ENCODE measurements at places on chromosomes 2 and 18.

DNA sequence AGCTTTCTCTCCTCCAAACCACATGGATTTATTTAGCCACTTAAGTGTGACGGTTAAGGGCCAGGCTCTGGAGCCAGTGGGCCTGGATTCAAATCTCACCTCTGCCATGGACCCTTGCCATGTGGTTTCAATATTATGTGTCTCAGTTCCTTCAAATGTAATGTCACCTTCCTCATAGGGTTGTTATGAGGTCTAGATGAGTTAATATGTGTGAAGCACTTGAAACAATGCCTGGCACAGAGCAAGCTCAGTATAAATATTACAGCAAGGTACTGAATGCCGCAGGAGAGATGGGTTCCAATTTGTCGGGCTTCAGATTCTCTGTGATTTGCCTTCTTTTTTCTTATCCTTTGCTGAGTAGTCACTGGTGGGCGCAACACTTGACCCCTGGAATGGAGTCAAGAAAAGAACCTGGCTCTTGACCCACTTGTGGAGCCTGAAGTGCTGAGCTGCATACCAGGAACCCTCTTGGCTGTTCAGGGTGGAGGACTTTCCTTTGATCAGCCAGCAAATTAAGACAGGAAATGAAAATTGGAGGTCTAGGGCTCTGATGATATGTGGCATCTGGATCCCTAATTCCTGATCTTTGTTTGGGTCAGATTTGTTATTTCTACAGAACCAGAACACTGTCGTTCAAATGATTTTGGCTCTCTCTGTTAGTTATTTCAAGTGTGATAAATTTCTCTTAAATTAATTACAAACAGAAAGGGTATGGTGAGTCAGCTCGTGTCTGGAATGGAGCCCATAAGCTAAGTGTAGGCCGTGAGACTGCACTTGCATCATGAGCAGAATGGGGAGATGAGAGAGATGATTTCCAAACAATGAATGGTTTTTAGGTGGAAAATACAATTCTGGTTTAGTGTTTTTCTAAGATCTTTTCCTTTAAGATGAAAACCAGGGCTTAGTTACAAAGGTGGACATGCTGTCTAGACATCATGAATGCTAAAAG lies 293.0 kb downstream of the KCNS3 start:
- no peak for DNase-seq

DNA sequence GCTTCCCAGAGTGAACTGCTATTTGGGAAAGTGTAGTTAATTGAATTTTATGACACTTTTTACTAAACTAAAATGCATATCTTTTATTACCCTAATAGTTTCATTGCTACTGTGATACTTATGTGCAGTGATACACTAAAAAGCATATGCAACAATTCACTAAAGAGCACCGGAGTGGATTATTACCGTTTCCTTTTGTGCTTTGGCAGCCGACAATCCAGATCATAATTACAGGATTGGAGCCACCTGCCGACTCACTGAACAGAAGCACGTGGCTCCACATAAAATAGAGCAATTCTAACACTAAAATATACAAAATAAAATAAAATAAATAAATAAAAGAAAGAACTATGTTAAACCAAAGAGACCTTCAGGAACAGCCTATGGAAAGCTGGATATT lies 583.4 kb downstream of the NRXN1 start:
- DNase-seq: no peak

- DNase-seq: no peak
Measured at GRCh38 chr2:36245651-36246050, 109.9 kb upstream of the CRIM1 start.

DNA sequence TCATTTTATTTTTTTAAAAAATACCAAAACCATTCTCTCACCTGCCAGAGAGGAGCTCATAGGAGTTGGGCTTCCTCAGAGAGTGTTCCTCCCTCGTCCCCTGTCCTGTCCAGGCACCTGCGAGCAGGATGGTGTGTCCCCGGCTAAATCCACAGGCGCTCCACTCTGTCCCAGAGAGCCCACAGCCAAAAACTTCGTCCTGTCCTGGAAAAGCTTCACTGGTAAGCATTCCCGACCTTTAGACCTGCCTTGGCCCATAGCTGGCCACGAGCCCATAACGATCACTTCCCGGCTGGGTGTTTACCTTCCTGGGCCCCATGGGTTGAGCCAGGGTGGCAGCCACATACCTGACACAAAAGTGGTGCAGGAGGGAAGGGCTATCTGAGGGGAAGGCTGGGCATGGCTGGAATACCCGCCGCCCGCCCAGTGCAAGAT lies at the start of gene NGEF:
NGEF (minus strand) TSS at position 230 of the 435 bp plus-strand sequence. CDS start 38,366 bp downstream, outside the sequence.
- no peak for DNase-seq

GRCh38 chr2:241025639-241026038 lies 27.2 kb downstream of the SNED1 start:
- DNase-seq: no peak

DNA sequence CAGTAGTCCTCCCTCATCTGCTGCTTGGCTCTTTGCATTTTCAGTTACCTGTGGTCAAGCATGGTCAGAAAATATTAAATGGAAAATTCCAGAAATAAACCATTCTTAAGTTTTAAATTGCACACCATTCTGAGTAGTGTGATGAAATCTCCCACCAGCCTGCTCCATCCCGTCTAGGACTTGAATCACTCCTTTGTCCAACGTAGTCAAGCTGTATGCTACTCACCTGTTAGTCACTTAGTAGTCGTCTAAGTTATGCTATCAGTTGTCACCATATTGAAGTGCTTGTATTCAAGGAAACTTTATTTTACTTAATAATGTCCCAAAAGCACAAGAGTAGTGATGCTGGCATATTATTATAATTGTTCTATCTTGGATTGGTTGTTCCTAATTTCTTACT lies 172.5 kb downstream of the FIGN start:
- no peak for DNase-seq

GRCh38 chr2:233107831-233108300 lies 47.7 kb downstream of the INPP5D start:
- no peak for DNase-seq

DNA sequence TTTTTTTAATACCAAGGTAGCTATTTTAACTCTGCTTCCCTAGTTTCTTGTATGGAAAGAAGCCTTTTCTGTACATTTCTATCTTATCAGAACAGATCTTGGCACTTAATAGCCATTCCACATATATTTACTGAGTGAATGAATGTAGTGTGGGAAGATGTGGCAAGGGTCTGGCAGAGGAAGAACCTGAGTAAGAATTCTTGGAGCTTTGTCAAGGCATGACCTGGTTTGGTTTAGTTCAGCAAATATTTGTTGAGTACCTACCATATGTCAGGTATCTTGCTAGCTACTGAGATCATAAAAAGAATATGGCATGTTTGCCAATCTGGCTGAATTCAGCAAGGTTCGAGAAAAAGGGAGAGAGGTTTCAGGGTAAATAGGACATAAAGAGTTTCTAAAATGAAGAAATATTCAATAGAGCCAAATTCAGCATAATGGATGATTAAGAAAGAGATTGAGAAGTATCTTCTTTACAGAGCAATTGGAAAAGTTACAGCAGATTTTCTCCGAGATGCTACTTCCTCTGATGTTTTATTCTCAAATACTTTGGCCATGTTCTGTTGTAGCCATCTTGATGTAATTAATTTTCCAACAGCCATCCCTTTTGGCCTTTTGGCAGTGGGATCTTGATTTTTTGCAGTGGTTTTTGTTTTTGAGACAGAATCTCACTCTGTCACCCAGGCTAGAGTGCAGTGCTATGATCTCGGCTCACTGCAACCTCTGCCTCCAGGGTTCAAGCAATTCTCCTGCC lies 21.7 kb upstream of the MEP1B start:
- no peak for DNase-seq

- DNase-seq: no peak
Measured at GRCh38 chr2:219273937-219274336, 5.2 kb upstream of the DNAJB2 start.

DNA sequence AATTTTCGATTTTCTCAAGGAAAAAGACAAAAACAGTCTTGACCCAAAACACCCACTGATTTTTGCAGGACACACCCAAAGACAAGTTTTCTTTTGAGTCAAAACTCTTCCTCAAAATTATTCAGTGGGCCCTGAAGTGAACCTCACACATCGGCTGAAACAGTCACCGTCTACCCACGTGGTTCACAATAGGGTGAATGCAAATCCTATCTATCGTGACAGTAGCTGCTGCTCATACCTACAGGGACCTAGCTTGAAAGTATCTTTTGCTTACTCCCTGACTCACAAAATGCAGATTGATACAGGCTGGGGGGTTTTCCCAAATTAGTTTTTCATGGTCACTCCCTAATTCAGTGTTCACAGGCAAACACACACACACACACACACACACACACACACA lies 10.7 kb upstream of the CD226 start:
- no peak for DNase-seq

- DNase-seq: no peak
Measured at GRCh38 chr2:240234503-240234951, 94.1 kb upstream of the OTOS start.
